T-cell (primary cell): ENCODE measurements at places on chromosomes 11 and 22.

GRCh38 chr11:35330931-35331330 is 88.4 kb downstream of the SLC1A2 start:
- peak; percentile 57 for DNase-seq

DNA sequence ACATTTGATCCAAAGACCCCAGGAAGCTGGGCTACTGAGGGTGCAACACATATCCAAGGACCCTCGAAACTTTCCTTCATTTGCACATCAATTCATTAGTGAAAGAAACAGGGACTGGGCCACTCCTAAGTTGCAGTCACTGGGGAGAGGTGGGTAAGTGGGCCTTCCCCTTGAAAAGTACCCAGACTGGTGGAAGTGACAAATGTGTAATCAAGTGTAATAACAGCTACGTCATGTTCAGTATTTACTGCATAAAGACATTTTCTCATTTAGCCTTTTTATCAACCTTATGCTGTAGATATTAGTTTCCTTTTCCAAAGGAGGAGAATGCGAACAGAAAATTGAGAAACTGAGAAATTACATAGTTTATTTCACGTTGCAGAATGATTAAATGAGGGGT is 101.9 kb upstream of the OLFML1 start:
- no peak for DNase-seq

- DNase-seq, result no peak
Measured at GRCh38 chr11:124798991-124799347, 1.2 kb downstream of the MSANTD2 start.

DNA sequence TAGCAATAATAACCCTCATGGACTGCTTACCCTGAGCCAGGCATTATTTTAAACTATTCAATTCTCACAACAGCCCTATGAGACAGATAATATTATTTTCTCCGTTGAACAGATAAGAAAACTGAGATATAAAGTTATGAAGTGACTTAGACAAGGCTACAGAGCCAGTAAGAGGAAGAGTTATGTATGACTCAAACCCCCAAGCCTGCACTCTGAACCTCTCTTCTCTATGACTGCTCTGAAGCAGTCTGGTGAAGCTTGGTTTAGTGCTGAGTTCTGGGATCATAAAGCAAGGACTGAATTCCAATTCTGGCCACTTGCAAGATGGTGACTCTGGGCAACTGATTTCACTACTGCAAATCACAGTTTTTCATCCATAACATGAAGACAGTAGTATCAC is 34.5 kb downstream of the TNKS1BP1 start:
- no peak for DNase-seq

DNA sequence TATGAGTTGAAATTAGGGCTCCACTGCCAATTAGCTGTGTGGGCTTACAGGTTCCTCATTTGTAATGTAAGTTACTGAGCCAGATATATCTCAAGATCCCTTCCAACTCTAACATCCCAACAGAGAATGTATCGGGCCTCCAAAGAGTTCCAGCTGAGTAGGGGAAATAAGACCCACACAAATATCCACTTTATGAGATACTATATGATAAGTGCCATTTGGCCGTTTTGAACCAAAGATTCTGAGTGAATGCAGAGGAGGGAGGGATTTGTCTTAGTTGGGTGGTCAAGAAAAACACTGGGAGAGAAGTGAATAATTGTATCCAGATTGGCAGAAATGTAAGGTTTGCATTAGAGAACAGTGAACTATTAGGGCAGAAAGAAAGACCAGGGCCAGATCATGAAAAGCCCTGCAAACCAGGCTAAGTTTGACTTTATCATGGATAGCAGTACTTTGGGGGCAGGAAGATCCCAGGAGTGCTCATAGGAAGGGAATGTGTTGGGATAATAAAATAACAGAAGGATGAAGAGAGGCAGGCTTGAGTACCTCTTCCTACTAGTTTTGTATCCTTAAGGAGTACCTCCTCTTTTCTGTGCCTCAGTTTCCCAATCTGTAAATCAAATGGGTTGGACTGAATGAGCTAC is 63.9 kb downstream of the RPL27A start:
- no peak for DNase-seq

- no peak for DNase-seq
Measured at GRCh38 chr22:28857288-28857687, 26.1 kb upstream of the ZNRF3 start.
